CD4-positive, alpha-beta T cell treated with Interleukin-4 for 4 hours (primary cell): ENCODE measurements at places on chromosomes 11 and 22.

DNA sequence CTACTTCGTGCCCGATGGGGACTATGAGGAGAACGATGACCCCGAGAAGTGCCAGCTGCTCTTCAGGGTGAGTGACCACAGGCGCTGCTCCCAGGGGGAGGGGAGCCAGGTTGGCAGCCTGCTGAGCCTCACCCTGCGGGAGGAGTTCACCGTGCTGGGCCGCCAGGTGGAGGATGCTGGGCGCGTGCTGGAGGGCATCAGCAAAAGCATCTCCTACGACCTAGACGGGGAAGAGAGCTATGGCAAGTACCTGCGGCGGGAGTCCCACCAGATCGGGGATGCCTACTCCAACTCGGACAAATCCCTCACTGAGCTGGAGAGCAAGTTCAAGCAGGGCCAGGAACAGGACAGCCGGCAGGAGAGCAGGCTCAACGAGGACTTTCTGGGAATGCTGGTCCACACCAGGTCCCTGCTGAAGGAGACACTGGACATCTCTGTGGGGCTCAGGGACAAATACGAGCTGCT is 751 bp downstream of the FIBIN start:
- no peak for DNase-seq

GRCh38 chr11:29310725-29311342 is 706.0 kb downstream of the KCNA4 start:
- DNase-seq: no peak

DNA sequence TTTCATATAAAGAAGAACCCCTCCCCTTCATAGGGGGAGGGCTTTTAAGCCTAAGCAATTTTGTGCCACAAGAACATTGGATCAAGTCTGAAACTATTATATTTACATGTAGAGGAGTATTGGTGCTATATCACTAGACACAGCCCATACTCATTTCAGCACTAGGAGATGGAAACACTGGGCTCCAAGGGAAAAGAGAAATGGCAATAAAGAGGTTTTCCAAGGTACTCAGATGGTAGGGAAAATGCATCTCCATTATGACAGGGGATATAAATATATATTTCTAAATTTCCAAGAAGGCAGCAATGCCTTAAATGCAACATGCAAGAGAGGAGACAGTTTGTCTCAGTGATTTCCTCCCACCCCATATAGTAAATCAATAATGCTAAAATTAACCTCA is 209.0 kb downstream of the RAB38 start:
- DNase-seq: no peak

DNA sequence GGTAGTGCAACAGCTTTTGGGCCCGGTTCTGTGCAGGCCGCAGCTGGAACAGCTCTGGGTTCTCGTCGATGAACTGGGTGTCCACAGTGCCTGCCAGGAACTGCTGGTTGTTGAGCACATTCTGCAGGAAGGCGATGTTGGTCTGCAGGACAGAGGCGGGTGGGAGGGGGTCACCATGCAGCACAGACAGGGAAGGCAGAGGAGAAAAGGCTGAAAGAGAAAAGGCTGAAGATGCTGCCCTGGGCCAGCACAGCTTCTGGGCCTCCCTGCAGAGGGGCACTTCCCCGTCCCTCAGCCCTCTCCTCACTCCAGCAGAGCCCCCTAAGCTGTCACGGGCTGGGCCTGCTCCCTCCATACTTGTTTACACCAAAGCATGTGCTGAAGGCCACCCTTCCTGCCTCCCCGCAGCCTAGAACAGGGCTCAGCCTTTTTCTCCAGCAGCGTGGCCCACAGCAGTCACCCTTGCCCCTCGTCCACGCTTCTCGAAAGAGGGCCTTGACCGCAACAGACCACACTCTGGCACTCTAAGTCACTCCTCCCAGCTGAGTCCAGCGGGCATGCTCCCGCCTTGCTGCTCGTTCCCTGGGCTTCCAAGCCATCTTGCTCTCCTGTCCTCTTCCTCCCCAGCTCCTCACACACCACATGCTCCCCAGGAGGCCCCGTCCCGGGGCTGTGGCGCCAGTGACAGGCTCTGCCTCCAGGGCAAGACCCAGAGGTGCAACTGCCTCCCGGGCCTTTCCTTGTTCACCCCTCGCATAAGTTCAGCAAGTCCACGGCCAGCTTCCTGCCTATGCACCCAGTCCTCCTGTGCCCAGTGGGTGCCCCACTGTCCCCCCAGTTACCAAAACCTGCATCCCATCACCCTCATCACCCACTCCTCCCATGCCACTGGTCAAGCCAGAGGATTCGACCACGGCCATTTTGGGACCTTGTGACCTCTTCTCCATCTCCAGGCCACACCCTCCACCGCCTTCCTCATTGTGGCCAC is 3.3 kb upstream of the LRFN4 start:
- DNase-seq: no peak

GRCh38 chr11:17561526-17561925 is 14.5 kb downstream of the OTOG start:
- no peak for DNase-seq

DNA sequence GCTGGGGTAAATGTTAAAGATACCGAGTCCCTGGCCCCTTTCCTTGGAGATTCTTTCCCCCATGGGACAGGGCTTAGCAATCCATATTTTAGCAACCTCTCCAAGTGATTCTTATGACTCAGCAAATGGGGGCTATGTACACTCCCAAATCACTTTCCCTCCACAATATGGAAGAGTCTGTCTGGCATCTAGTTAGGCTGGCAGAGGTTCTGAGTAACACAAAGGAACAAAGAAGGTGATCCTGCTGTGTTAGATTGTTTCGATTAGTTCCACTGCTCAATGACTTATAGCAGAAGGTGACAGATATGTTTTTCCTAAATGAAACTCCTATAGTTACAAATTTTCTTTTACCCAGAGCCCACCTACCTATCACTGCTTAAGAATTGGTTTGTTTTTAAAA is 154.0 kb upstream of the SYT13 start:
- DNase-seq: no peak

DNA sequence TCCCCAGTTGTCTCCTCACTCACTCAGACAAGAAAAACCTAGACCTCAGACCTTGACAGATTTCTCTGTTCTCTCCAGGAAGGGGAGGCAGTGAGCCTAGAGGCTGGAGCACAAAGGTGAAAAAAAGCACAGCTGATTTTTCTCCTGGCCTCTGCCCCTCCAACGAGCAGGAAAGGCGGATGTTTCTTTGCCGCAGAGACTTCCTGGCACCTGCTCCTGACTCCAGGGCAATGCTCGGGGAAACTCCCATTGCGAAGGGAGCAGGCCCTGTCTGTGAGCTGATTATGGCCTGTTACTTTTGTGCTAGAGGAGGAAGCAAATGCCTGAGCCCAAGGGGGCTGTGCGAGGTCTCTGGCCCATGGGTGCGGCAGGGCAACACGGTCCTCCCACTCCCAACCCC is 25.4 kb downstream of the MS4A10 start:
- DNase-seq: no peak

DNA sequence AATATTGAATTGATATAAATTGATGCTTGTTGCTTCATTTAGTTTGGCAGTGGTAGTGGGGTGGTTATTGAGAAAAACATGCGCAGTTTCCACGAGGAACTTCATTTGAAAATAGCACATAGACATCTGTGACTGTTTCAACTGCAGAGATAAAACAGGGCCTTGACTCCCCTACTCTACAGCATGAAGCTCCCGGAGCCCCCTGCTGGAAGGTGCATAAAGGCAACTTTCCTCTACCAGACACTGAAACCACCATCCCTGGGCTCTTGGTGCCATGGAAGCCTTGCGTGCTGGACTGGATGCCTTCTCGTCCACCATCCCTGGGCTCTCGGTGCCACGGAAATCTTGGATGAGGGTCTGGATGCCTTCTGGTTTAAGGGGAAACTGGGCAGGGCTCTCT is 195.9 kb downstream of the CSNK2A3 start:
- DNase-seq: peak; percentile 57

- no peak for DNase-seq
Measured at GRCh38 chr11:117182551-117182935, 4.0 kb downstream of the SIDT2 start.

- peak; percentile 66 for DNase-seq
Measured at GRCh38 chr11:11856638-11857037, 14.9 kb downstream of the USP47 start.

GRCh38 chr11:66287889-66288670 is 863 bp downstream of the YIF1A start:
- no peak for DNase-seq

DNA sequence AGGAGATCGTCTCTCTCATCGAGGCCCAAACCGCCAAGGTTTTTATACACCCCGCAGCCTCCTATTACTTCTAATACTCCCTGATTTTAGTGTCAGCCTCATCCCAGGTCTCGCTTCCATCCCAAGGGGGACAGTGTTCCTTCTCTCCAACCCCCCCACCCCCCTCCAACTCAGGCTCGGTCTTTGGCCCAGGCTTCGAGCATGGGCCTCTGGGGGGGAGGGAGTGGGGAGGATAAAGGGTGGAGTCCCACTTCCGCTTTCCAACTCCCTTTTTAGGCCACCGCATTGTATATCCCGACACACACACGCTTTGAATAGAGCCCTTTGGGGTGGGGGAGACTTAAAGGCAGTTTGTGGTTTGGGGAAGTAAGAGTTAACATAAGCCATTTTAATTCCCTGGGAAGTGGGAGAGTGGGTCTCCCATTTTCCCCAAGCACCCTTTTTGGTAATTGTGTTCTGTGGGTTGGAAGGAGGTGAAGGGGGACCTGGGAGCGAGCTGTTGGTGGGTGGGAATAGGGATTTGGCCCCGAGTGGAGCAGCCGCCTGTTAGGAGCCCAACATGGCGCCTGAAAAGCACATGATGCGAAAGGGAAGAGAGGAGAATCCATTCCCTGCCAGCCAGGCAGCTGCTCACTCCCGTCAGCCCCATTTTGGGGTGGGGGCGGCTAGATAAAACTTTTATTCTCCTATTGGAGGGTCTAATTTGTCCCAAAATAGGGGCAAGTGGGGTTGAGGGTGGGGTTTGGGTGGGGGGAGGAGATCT is 844 bp downstream of the PCF11 start:
- DNase-seq: peak; percentile 31

DNA sequence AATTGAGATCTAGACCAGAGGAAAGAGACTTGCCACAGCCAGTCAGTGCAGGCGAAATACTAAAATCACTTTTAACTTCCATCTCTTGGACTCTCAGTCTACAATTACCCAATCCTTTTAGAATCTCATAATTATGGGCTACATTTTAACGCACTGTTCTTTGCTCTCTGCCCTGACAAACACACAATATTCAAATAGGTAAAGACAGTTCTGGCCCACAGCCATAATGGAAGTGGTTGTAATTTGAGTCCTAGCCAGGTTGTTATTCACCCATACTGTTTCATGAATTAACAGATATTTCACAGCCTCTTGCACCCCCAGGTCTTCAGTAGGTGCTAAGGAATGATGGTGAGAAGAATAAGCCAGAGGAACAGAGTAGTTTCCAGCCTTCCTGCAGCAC is 830 bp downstream of the C11orf97 start:
- no peak for DNase-seq

- no peak for DNase-seq
Measured at GRCh38 chr11:61037441-61038093, 64.7 kb upstream of the CD5 start.

DNA sequence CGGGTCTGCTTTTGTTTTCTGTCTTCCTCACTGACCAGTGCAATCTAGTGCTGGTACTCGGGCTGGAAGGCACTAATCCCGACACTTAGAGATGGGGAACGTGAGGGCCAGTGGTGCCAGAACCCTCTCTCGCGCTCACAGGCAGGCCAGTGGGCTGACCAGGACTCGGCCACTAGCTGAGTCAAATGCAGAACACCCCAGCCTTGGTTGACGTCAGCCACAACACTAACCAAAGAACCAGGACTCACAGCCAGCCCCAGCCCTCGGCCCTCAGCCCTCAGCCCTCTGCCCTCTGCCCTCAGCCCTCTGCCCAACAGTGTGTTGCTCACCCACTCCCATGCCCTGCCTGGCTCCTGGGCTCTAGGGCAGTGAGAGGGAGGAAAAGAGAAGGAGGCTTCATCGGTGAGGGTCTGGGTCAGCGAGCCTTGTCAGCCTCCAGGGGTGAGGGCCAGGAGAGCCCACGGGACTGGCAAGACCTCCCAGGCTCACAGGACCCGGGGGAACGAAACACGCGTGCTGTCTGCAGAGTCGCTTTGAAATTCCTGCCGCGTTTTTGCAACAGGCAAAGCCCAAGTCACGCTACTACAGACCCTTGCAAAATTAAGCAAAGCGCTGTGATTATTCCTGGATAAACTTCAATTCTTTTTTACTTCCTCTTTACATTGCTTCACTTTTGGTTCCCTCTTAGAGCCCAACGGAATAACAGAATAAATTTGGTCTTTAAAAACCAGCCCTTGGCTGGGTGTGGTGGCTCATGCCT is 27.5 kb downstream of the KIAA0930 start:
- DNase-seq: no peak

GRCh38 chr22:38051261-38051660 is 5.9 kb upstream of the PICK1 start:
- DNase-seq: no peak

- DNase-seq: no peak
Measured at GRCh38 chr11:73240190-73240781, 22.2 kb downstream of the P2RY2 start.

DNA sequence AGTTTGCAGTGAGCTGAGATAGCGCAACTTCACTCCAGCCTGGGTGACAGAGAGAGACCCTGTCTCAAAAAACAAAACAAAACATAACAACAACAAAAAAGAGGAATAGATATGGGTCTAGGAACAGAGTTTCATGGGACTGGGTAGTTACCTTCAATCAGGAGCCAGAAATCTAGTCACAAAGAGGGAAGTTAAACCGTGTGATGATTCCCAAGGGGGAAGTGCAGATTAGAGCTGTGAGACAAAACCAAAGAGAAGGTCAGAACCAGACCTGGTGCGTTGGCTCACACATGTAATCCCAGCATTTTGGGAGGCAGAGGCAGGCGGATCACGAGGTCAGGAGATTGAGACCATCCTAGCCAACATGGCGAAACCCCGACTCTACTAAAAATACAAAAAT is 42.1 kb upstream of the LARGE1 start:
- no peak for DNase-seq

GRCh38 chr11:95917193-95918036 is 6.5 kb downstream of the MTMR2 start:
- no peak for DNase-seq

DNA sequence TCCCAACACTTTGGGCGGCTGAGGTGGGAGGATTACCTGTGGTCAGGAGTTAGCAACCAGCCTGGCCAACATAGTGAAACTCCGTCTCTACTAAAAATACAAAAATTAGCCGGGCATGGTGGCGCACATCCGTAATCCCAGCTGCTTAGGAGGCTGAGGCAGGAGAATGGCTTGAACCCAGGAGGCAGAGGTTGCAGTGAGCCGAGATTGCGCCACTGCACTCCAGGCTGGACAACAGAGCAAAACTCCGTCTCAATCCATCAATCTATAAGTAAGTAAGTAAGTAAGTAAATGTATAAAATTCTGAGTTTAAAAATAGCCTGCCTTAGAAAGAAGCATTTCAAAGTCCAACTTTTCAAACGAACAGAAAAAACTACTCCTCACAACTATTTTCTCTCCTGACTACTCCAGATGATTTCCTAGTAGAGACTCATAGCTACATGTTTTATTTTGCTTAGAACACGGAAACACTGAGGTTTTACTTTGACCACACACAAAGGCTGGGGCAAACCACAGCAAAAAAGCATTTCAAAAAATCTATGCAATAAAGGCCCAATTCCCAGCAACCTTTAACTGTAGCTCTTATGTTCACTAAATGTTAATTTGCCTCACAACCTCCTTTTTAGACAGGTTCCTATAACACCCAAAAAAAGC is 16.3 kb downstream of the SPTY2D1 start:
- peak; percentile 76 for DNase-seq
